G401 (cell line): ENCODE measurements at places on chromosomes 16 and 17. TPM values are rescaled to one million over a fixed set of nuclear protein-coding genes. Genes with fewer than 3 reads are reported as not detected.
A peak's percentile ranks its signal among the peaks of the same experiment; 100 is the strongest.

DNA sequence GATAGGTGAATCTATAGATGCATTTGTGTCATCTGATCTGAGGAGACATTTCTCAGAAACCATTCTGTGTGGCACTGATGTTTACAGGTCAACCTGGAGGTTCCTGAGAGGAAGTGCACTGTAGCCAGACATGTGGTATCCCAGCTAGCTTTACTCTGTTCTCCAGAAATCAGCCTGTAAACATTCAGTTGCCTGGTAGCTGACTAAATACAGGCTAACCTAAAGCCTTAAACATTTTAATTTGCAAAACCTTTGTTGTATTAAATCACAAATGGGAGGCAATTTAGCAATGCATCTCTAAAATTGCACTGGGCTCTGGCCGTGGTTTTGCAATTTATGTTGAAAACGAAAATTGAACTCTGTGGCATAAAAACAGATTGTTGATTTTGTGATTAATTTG is 207.6 kb downstream of the FTO start:
- DNase-seq, result no peak

DNA sequence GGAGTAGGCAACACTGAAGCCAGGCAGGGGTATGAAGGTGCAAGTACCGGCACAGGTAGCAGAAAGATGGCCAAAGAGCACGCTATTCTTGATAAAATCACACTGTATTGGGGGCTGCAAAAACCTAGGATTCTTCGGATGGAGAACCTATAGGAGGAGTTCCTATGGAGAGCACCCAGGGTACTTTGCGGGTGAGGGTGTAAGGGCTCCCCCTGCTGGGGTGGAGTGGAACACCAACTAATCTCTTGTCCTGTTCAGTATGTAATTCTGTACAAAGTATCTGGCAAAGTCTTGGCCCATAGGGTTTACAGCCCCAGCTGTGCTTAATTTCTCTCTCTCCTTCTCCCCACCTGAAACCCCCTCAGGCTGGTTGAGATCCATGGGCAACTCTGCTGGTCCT is 393.1 kb upstream of the ASIC2 start:
- DNase-seq, result no peak

DNA sequence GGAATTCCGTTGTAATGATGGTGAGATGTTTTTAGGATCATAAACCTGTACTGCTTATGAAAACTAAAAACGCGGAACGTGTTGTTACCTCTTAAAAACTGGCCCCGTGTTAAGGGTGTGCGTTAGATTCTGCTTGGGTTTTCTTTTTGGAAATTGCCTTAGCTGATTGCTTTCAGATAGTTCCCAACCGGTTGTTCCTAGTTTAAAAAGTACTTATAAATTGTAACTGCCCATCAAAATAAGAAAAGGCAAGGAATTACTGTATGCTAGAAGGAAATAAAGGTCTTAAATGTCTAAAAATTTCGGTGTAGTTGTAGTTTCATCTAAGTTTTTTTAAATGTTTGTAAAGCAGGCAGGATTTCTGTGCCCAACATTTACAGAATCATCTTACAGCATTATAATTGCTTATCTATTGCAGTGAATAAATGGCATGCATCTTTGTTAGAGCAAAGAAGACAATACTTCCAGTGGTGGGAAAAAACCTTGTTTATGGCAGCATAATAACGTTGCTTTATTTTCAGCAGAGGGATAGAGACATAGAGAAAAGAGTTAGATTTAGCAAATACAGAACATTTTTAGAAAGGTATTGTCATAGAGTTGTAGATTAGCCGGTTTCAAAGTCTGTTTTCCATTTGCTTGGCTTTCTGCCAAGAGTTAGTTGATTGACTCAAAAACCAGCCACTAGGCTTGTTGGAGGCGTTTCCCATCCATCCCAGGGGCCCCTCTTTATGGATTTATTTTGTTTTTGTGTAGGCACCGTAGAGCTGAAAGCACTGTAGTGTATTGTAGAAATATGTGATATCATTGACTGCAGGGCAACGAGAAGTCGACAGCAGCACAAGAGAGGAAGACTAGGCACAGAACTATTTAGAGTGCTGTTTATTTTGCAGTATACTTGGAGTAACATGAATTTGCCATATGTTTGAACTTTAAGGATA is 1.7 kb downstream of the PPM1D start:
- peak; percentile 90 for DNase-seq

DNA sequence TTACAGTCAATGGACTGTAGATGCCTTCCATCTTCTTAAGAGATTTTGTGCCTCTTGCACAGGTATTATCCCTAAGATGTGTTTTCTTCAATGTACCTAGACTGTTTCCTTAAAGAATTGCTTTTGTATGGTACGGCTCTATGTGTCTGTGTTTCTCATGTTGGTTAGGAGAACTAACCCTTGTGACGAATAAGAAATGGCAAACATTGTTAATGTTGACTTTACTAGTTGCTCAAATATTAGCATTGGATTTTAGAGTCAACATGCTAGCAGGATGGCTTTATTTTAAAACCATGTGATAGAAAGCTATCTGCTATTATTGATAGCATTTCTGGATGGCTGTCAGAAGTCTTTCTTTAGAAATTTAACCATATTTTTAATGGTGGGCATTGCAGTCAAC is 34.5 kb downstream of the WWOX start:
- DNase-seq, result no peak

GRCh38 chr17:9432934-9433421 is 142.6 kb downstream of the STX8 start:
- DNase-seq, result no peak

GRCh38 chr17:81150377-81151077 is 14.8 kb upstream of the PVALEF start:
- DNase-seq, result no peak

DNA sequence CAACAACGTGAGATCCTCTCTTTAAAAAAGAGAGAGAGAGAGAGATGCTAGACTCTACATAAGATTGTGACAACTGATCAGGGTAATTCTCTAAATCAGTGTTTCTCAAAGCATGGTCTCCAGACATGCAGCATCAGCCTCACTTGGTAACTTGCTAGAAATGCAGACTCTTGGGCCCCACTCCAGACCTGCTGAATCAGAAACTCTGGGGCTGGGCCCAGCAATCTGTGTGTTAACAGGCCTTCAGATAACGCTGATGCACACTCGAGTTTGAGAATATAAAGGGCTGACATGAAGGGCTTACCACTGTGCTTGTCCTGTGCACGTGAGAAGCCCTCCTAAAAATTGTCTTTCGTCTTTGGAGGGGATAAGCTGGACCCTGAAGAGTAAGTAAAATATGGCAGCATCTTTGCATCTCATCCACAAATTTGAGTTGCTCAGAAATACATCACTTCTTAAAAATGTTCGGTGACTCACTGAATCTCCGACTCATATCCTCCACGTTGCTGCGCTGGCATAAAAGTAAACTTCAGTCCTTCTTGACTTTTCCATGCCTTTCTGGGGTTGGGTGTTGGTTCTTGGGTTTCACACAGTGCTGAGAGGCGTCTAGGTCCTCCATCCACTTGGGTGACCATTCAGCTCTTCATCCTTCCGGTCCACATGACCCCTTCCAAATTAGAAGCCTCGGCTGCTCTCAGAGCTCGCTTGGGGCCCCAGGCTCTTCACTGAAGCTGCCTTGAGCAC is 26.1 kb upstream of the KDM8 start:
- DNase-seq, result no peak

DNA sequence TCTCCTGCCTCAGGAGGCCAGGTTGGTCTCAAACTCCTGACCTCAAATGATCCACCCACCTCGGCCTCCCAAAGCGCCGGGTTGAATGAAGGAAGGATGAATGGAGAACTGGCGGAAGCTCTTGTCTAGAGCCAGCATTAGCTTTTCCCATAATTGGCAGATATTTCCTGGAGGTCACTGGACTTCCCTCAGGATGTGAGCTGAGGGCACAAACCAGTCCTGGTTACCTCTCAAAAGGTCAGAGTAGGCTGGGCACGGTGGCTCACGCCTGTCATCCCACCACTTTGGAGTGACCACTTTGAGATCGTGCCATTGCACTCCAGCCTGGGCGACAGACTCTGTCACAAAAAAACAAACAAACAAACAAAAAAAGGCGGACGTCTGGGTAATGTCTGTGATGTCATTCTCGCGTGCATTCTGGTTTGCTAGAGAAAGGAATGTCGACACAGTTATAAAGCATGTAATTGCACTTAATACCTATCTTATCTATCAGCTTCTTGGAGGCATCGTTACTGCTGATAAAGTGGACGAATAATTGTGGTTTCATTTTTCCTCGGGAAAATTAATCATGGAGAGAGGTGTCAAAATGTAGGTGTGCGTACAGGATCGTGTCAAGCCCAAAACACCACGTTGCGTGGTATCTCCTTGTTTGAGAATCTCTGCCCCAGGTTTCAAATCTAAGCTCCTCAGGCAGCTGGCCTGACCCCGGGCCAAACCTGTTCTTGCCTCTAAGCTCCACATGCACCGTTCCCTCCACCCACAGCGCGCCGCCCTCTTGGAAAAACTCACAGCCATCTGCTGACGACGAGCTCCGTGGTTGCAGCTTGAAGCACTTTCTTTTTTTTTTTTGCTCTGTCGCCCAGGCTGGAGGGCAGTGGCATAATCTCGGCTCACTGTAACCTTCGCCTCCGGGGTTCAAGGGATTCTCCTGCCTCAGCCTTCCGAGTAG is 6.4 kb upstream of the CRK start:
- peak; percentile 87 for DNase-seq

DNA sequence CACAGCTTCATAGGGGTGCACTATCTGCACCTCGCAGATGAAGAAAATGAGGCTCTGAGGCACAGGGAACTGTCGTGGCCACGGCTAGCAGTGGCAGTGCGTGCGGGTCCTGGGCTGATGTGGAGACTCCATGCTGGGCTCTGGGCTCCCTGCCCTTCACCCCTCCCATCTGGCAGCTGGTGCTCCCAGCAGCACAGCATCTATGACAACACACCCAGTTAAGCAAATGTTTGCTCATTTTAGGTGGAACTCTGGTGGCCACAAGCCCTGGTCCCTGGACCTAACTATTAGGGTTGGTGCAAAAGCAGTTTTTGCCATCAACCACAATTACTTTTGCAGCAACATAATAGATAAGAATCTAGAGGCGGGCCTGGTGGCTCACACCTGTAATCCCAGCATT is 30.9 kb downstream of the IFT140 start:
- DNase-seq, result no peak

- DNase-seq, result no peak
These were observed 454.3 kb downstream of the HAPSTR1 start for GRCh38 chr16:9545522-9546437.

DNA sequence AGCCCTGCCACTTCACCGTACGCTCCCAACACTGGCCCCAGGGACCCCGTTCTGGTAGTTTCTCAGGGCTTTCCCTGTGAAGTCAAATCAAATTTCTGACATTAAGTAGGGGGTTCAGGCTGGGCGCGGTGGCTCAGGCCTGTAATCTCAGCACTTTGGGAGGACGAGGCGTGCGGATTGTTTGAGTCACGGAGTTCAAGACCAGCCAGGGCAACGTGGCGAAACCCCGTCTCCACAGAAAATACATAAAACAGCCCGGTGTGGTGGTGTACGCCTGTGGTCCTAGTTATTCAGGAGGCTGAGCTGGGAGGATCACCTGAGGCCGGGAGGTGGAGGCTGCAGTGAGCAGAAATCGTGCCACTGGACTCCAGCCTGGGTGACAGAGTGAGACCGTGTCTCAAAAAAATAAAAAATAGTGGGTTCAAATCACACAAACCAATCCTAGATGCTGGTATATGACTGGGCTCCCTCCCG is 632 bp downstream of the CYBC1 start:
- no peak for DNase-seq

DNA sequence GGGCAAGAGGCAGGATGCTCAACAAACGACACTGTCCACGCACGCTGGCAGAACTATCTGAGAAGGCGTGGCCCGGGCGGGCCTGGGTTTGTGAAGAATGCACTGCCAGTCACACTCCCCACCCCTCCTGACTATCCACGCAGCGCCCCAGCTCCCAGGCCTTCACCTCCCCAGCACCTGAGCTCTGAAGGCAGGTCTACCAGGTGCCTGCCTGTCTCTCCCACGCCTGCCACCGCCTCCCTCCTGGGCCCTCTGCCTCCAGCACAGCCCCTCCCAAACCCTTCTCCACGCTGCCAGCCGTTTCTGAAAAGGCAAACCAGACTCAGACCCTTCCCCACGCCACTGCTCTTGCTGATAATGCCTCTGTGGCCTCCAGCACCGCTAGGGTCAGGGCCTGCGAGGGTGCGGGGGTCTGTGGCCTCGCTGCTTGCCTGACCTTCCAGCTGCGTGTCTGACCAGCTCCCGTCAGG is 11.6 kb downstream of the MYBBP1A start:
- no peak for DNase-seq

DNA sequence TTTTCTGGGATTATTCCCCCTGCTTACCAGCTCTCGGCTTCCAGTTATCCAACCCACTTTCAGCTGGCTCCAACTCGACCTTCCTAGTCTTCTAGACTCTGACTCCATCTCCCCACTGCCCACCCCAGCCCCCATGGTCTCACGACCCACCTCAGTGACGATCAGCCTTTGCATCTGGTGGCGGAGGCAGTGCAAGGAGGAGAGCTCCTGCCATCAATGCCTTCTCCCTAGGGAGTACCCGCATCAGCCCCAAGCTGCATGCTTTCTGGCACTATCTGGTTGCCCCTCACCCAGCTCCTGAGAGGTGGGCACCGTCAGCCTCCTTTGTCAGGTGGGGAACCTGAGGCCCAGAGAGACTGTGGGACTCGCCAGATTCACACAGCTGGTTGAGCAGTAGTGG is 72.6 kb upstream of the RPL38 start:
- DNase-seq, result no peak

- DNase-seq, result no peak
These were observed 171.6 kb upstream of the CDH5 start for GRCh38 chr16:66194866-66195265.

GRCh38 chr16:4663777-4664465 is 29.4 kb upstream of the NUDT16L1 start:
- DNase-seq, result no peak

The KCTD19 gene
- total RNA-seq, result 0.37 and 0.51 TPM in 2 replicates

The JPH3 gene
- total RNA-seq, result 22.1 and 30.0 TPM in 2 replicates

The KRTAP1-1 gene
- not detected in 2 replicates for total RNA-seq

The SPIRE2 gene
- total RNA-seq, result 21.7 and 37.2 TPM in 2 replicates
